CD8-positive, alpha-beta memory T cell (primary cell): ENCODE measurements at places on chromosomes 3 and 15.

GRCh38 chr3:132202586-132202985 lies 114.6 kb upstream of the ACP3 start:
- DNase-seq = no peak

DNA sequence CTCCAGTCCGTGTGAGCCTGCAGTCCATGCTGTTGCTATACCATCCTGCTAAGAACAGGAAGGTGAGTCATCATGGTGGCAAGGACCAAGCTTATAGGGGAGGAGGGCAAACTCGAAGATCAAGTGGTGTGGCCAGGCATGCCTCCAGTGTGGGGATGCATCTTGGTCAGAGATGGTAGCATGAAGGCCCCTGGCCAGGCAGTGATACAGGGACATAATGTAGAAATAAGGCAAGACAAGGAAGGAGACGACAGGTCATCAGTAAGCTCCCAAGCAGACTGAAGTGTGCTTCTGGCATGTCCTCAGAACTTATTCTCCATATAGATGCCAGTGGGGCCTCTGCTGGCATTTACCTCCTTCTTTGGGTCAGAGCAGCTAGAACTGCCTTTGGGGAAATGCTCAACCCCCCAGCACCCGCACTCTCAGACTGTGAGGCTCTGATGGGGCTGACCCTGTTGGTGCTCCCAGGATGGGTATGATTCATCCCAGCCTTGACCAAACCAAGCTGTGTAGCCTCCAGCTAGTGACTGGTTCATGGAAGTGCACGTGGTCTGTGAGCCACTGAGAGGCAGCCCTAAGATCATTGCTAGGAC lies 52.5 kb upstream of the ATP2B2 start:
- no peak for DNase-seq

DNA sequence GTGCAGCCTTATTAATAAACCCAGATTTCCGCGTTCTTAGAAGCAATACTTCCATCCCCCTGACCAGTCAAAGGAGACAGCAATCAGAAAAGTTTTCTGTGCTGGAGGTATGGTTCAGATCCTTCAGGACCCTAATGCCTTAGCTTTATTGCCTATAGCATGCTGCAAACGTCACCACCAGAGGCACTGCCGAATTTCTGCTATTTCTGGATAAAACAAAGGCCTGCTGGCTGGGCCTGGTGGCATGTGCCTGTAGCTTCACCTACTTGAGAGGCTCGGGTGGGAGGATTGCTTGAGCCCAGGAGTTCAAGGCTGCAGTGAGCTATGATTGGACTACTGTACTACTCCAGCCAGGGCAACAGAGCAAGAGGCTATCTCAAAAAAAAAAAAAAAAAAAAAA lies 407.2 kb downstream of the FOXP1 start:
- DNase-seq = no peak

GRCh38 chr3:35223632-35224394 lies 415.5 kb upstream of the ARPP21 start:
- DNase-seq = no peak

- DNase-seq = no peak
These were observed 185.5 kb downstream of the GAP43 start for GRCh38 chr3:115808816-115809215.

DNA sequence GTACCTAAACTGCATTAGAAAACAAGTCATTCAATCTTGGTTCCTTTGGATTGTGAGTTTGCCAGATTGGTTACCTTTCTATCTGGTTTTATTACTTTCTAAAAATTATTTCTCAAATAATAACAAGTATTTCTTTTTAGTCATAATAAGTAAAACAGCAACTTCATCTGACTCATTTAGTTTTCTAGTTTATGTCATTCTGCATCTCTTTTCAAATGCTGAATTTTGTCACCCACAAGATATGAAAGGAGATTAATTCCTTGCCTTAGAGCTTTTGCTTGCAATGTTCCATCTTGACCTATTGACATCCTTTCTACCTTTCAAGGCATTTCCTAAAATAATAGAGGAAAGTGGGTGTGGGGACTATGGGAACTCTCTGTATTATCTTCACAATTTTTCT lies 253.6 kb upstream of the PEX5L start:
- DNase-seq = no peak

DNA sequence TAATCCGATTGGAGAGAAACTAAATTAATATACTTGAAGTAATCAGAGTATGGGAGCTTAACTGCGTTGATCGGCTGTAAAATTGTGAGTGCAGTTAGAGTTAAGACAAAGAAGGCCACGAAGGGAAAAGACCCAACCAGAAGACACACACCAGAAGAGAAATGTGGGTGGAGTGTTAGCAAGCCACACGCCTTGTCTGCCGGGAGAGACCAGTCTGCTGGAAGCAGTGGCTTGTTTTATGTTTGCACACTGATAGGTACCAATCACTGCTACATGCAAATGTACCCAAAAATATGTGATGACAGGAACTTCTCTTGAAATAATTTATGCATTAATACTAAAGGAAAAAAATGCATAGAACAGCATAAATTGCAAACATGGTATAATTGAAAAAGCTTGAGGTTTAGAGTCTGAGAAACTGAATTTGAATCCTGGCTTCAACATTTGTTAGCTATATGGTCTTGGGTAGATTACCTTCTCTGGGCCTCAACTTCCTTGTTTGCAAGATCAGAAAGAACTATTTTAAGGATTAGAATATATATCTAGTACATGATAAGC lies 23.1 kb downstream of the EEFSEC start:
- no peak for DNase-seq

- no peak for DNase-seq
These were observed 53.5 kb downstream of the SUCNR1 start for GRCh38 chr3:151926956-151927355.

GRCh38 chr3:151949706-151950105 lies 76.3 kb downstream of the SUCNR1 start:
- DNase-seq = no peak

GRCh38 chr3:31671451-31671850 lies 138.7 kb downstream of the STT3B start:
- no peak for DNase-seq

- peak; percentile 67 for DNase-seq
These were observed 734 bp downstream of the TBL1XR1 start for GRCh38 chr3:177196456-177197040.

DNA sequence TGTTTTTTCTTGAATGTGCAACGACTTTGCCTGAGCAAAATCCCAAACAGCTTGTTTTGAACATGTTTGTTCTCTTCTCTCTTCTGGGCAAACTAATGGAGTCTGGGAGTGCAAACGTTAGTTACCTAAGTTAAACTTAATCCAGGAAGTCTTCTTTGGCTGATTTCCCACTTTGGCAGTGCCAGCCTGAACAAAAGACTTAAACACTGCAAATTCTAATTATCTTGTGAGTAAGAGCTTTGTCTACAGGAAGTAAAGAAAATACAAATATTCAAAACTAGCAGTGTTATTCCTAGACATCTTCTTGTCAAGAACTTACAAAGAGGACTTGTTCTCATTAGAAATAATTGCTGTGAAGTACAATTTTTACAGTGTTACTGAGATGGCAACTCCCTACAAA lies 16.7 kb upstream of the DENND6A start:
- no peak for DNase-seq

DNA sequence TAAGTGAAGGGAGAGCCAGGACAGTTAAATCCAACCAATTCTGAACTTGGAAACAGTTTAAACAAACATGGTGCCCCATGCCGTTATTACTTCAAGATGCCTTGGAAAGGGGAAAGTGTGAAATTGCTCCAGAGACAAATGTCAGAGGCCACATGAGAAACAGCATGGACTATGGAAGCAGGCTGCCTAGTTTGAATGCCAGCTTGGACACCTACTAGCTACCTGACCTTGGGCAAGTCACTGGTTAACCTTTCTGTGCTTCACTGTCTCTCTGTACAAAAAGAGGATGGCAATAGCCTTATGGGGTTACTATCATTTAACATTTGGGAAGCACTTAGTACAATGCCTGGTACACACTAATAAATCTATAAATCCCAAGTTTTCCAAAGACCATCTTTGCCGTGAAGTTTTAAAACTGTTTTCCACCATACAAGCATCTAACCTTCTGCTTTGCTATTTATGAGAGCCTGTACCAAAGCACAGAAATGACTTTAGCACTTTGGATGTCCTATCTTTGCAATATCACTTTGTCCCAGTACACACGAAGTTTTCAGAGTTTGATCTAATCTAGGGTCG lies 8.3 kb upstream of the TOPBP1 start:
- no peak for DNase-seq

DNA sequence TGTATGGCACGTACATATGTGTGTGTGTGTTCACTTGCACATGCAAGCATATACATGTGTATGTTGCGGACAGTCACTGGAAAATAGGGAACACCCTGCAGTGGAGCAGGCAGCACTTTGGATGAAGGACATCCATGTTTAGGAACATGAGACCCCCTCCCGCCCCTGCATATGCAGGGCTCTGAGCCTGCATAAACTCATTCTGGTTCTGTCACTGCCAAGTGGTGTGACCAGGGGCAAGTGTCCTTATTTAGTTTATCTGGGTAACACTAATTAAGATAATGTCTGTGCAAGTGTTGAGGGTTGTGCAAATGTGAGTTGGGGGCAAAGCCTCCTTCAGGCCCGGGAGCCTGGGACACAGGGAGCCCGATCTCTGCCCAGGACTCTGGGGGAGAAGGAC lies 105.7 kb downstream of the CORO2B start:
- no peak for DNase-seq

DNA sequence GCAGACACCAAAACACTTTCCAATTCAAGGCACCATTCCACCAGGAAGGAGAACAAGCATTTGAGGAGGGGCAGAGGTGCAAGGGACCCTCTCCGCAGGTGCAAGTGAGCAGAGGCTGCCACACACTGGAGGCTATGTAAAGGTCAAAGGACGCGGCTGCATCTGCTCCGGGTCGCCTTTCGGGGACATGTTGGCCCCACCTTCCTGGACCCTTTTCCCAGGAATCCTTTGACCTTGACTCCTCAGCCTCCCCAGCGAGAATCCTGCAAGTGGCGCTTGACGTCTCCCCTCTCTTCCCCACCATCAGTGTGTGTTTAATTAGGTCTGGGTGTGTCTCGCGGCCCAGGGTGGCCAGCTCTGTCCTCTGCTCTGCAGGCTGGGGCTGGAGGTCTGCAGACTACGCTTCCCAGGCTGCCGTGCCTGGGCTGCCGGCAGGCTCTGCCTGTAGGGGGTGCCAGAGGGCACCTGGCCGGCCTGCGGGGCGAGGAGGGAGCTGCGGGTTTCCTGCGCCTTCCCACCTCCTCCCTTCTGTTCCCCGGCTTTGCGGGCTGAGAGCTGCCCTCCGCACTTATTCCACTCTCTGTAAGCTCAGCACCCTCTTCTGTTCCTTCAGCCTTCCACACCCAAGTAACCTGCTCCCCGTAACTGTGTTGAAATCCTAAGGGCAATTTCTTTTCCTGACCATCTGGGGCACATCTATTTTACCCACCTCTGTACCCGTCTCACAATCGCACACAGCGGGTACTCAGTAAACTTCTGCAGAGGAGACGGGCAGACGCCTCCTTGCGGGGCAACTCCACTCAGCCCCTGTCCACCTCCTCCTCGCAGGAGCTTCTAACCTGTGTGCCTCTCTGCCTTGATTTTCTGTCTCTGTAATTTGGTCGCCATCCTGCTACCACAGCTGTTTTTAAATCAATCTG lies 129.8 kb downstream of the NSMCE3 start:
- DNase-seq = peak; percentile 12

- no peak for DNase-seq
These were observed 12.2 kb downstream of the SEMA7A start for GRCh38 chr15:74421302-74422245.

GRCh38 chr15:88647351-88648105 lies 8.7 kb downstream of the ISG20 start:
- DNase-seq = no peak
